ENCODE measurements at places on chromosomes 7 and 10. TPM values are rescaled to one million over a fixed set of nuclear protein-coding genes. Genes with fewer than 3 reads are reported as not detected.

The ATP6V0E2 gene
- 62.8 TPM for total RNA-seq

The TMEM196 gene
- not detected for total RNA-seq

The STEAP2 gene
- 5.4 TPM for total RNA-seq

The SPDYE8 gene
- total RNA-seq: not detected

The THSD7A gene
- total RNA-seq: 2.8 TPM

The GET4 gene
- 38.2 TPM for total RNA-seq

The TMEM130 gene
- total RNA-seq: 0.19 TPM

The HOGA1 gene
- 1.1 TPM for total RNA-seq

The PNLIP gene
- not detected for total RNA-seq

The ZP3 gene
- 17.5 TPM for total RNA-seq

The SLC26A5 gene
- not detected for total RNA-seq

The CYP2C19 gene
- not detected for total RNA-seq

The BMPER gene
- total RNA-seq: 7.6 TPM

The SRGN gene
- total RNA-seq: 59.5 TPM

The IDI2 gene
- total RNA-seq: not detected

The GHRHR gene
- not detected for total RNA-seq

The ALOX5 gene
- 0.13 TPM for total RNA-seq

The GPRIN2 gene
- total RNA-seq: 24.9 TPM

The SPDYE11 gene
- total RNA-seq: not detected

The ARHGAP22 gene
- total RNA-seq: 4.1 TPM

The MYL7 gene
- total RNA-seq: not detected

The MMRN2 gene
- 0.91 TPM for total RNA-seq

The CABCOCO1 gene
- total RNA-seq: not detected

The FAM25G gene
- not detected for total RNA-seq

The CXCL12 gene
- 0.19 TPM for total RNA-seq

The MOGAT3 gene
- not detected for total RNA-seq

The SLC26A3 gene
- total RNA-seq: not detected

The SLC16A12 gene
- total RNA-seq: not detected

The MARVELD1 gene
- 36.8 TPM for total RNA-seq

The VAX1 gene
- total RNA-seq: 1.3 TPM

The LRRD1 gene
- not detected for total RNA-seq

The PUS7 gene
- total RNA-seq: 30.4 TPM

The PTPRN2 gene
- 0.91 TPM for total RNA-seq

The INA gene
- total RNA-seq: 28.1 TPM

The TFR2 gene
- total RNA-seq: 2.6 TPM

The KLF14 gene
- total RNA-seq: 0.05 TPM

The OR6B1 gene
- not detected for total RNA-seq

The PCDH15 gene
- total RNA-seq: not detected

The CRHR2 gene
- total RNA-seq: not detected
